ENCODE measurements at places on chromosomes 11 and 22. TPM values are rescaled to one million over a fixed set of nuclear protein-coding genes. Genes with fewer than 3 reads are reported as not detected.

- peaks cover 25% of the 10 kb centered on the region for H3K4me1 ChIP-seq
- DNase-seq, result no peak
- peaks cover 8% of the 10 kb centered on the region for H3K36me3 ChIP-seq
- H3K27me3 ChIP-seq, result no peaks in the 10 kb centered on the region
Observed at GRCh38 chr11:111624608-111625007, 22.4 kb downstream of the SIK2 start.

GRCh38 chr22:47355776-47356510, 593.5 kb downstream of the TBC1D22A start:
- H3K4me3 ChIP-seq, result no peak overlapping the region
- no peaks in the 10 kb centered on the region for H3K36me3 ChIP-seq
- H3K27me3 ChIP-seq, result peaks cover 75% of the 10 kb centered on the region
- H3K4me1 ChIP-seq, result no peaks in the 10 kb centered on the region
- no peak for DNase-seq
- no peak overlapping the region for H3K27ac ChIP-seq

- H3K36me3 ChIP-seq, result peaks cover 98% of the 10 kb centered on the region
- peaks cover 50% of the 10 kb centered on the region for H3K4me1 ChIP-seq
- H3K27ac ChIP-seq, result peak overlapping the region; percentile 82
- DNase-seq, result no peak
Observed at GRCh38 chr11:62710001-62710345, 2.5 kb downstream of the GNG3 start.

DNA sequence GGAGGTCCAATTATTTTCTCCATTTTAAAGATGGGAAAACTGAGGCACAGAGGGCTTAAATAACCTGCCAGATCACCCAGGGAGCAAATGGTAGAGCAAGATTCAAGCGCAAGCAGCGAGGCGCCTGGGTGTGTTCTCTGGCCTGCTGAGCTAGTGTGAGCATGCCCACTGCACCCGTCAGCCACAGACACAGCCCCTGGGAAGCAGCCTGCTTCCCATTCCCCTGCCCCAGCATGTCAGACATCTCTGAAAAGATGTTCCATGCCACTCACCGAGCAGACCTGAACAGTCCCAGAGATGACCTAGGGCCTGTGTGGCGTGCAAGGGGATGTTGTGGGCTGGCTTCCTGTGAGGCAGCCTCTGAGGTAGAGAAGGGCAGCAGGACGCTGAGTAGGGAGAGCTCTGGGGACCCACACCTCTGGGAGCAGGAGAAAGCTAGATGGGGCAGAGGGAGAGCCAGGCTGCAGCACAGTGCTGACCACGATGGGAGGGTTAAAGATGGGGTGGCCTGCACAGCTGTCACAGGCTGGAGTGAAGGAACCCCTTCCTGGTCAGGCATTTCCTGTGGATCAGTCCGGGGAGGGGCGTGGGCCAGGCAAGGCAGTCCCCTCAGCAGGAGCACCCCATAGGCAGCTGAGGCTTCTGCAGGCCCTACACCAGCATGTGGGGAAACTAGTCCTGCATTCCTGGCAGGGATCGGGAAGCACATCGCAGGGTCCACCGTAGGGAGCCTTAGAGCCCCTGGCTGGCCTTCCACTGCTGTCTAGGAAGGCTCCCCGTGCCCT, 101.4 kb downstream of the GALNT18 start:
- H3K27me3 ChIP-seq, result no peaks in the 10 kb centered on the region
- no peaks in the 10 kb centered on the region for H3K36me3 ChIP-seq
- no peaks in the 10 kb centered on the region for H3K4me1 ChIP-seq
- no peak for DNase-seq
- no peak overlapping the region for H3K27ac ChIP-seq

DNA sequence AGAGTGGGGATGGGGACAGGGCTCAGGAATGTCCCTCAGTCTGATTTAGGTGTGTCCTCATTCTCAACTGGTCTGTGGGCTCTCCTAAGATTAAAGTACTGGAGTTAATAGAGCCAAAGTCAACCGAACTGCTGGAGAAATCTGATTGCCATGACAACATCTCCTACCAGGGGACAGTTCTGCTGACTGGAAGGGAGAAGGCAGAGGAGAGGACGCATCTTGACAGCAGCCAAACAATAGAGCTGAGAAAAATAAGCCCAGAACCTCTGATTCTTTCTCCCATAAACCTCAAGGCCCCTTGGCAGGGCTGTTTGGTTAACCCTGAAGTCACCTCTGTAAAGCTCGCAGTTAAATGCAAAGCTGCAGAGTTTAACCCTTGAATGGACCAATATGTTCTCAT, 2.8 kb downstream of the KCTD14 start:
- no peak for DNase-seq
- H3K27ac ChIP-seq, result no peak overlapping the region
- no peaks in the 10 kb centered on the region for H3K27me3 ChIP-seq
- H3K36me3 ChIP-seq, result peaks cover 27% of the 10 kb centered on the region
- H3K4me1 ChIP-seq, result peaks cover 43% of the 10 kb centered on the region

- no peak overlapping the region for H3K27ac ChIP-seq
- no peaks in the 10 kb centered on the region for H3K4me1 ChIP-seq
- peaks cover 5% of the 10 kb centered on the region for H3K36me3 ChIP-seq
- DNase-seq, result no peak
- no peak overlapping the region for H3K4me3 ChIP-seq
Observed at GRCh38 chr11:43418197-43418596, 59.5 kb downstream of the TTC17 start.

- H3K27ac ChIP-seq, result no peak overlapping the region
Observed at GRCh38 chr11:64869571-64870175, 8.7 kb downstream of the EHD1 start.

The CYP2D6 gene
- total RNA-seq, result 10.7 TPM

The SMTNL1 gene
- not detected for total RNA-seq

The C22orf42 gene
- not detected for total RNA-seq

The MIF gene
- 669 TPM for total RNA-seq

The GSTT2B gene
- 3.6 TPM for total RNA-seq

The NNMT gene
- 52.7 TPM for total RNA-seq

The SAA1 gene
- 23.9 TPM for total RNA-seq

All from Calu3 (cell line).